ENCODE measurements at places on chromosomes 1 and 21.

DNA sequence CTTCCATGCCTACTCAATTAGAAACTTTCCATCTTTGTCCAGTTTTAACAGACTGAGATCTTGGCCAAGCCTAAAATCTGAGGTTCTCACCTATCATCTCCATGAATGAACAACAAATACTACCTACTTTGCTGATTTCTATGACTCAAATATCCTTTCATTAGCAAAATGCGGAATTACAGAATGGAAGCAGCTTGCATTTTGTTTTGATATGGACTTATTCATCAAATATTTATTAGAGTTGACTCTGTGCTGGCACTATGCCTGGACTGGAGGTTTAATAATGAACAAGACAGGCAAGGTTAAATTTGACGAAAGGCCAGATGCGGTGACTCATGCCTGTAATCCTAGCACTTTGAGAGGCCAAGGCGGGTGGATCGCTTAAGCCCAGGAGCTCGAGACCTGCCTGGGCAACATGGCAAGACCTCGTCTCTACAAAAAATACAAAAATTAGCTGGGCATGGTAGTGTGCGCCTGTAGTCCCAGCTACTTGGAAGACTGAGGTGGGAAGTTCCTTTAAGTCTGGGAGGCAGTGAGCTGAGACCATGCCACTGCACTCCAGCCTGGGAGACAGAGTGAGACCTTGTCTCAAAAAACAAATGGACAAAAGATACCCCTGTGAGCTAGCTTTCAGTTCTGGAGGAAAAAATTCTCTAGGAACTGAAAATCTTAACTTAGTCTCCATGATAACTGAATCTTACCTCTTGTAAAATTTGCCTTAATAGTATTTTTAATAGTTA lies 29.4 kb upstream of the SOD1 start:
- DNase-seq = no peak

DNA sequence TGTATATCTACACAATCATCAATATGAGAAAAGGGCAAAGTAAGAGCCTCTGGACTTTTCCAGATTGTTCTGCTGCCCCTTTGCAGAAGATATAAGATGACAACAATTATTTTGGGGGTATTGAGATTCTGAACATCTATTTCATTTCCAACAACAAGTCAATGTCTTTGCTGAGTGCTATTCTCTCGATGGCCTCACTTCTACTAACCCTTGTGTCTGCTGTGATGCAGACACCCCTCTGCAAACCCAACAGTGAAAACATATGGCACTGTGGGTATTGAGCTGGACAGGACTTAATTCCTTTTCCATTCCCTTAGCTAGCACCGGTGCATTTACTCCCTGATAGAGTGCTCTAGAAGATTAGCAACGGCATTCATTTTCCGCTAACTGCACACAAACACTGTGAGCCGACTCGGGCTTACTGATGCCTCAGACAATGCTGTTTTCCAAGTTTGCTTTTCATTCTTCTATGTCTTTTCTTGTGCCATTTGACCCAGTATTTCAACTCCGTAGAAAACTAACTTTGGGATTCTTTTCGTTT lies 33.4 kb upstream of the SMYD2 start:
- DNase-seq = no peak

GRCh38 chr21:29501451-29501850 lies 202.7 kb downstream of the BACH1 start:
- peak; percentile 15 for DNase-seq

- no peak for DNase-seq
Measured at GRCh38 chr1:169109561-169110134, 3.2 kb downstream of the ATP1B1 start.

DNA sequence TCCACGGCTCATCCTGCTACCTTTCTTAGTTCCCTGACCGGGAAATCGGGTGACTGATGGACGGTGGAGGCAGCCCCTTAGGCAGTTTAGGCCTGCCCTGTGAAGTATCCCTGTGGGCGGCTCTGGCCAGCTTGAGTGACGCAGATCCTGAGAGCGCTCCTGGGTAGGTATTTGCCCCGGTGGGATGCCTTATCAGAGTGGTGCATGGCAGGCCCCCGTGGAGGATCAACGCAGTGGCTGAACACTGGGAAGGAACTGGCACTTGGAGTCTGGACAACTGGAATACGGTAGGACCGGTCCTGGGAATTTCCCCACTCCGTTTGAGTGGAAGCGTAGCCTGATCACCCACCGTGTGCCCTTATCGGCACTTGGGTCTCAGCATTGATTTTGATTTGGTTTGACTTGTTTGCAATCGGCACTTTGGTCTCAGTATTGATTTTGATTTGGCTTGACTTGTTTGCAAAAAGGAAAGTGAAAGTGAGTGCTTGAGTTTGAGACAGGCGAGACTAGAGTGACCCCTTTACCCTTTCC lies 15.2 kb downstream of the PLA2G2F start:
- DNase-seq = no peak
